ENCODE measurements at places on chromosomes 5 and 9. TPM values are rescaled to one million over a fixed set of nuclear protein-coding genes. Genes with fewer than 3 reads are reported as not detected.

TCOF1 gene
- total RNA-seq, result 76.0 TPM

BSPRY gene
- total RNA-seq, result 0.11 TPM

ZSWIM6 gene
- 5.5 TPM for total RNA-seq

CDX1 gene
- not detected for total RNA-seq

ZNF79 gene
- total RNA-seq, result 6.7 TPM

C9 gene
- total RNA-seq, result not detected

PCSK5 gene
- 2.2 TPM for total RNA-seq

PCA3 gene
- not detected for total RNA-seq

TSLP gene
- total RNA-seq, result not detected

ZCCHC9 gene
- 25.5 TPM for total RNA-seq

RBM22 gene
- total RNA-seq, result 53.3 TPM

SNCB gene
- 1.7 TPM for total RNA-seq

LMX1B gene
- 1.8 TPM for total RNA-seq

TAS2R1 gene
- not detected for total RNA-seq

All from A549 treated with dexamethasone at 1 μM for 4 hours (cell line).